ENCODE measurements at places on chromosomes 4 and X.

DNA sequence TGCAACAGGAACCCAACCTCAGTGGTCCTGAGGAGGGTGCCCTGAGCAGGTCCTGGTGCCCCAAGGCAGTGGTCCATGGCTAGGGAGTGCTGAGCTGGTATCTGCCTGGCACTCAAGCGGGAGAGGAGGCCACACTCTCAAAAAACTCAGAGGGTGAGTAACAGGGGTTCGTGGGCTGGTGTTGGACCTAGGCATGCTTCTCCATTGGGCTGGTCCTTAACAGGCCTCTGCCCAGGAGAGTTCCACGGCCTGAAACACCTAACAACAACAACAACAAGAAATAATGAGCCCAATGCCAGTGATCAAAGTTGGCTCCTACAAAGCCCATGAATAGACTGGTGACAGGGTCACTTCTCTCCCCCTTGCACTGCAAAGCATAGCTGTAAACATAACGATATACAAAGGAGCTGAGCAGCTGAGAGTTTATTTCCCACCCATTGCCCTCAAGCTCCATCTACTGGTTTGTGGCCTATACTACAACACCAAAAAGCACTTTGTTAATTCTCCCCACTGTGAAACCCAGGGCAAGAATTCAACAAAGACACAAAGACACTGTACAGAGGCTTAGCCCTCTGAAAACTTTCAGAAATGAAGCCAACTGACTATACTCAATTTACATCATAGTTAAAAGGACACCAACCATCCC, 736.1 kb upstream of the ADGRL3 start:
- DNase-seq: no peak

GRCh38 chr4:172680691-172681090, 487.9 kb upstream of the GALNT7 start:
- DNase-seq: no peak

- DNase-seq: no peak
Observed at GRCh38 chrX:31092476-31092875, 20.6 kb upstream of the FTHL17 start.

DNA sequence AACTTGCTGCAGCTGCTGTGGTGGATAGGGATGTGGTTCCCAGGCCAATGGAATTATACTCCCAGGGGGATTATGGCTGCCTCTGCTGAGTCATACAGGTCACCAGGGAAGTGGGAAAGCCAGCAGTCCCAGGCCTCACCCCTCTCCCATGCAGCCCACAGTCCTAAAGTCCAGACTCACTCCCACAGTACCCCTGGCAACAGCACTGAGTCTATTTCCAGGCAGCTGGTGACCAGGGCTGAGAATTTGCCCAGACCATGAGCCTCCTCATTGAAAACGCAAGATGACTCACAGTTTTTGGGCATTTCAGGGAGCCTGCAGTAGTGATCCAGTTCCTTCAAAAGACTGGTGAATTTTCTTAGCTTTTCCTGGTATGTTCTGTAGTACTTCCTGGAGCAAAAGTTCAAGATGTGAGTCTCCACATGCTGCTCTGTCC, 137.6 kb downstream of the NPNT start:
- no peak for DNase-seq

Measured in stimulated activated CD4-positive, alpha-beta T cell treated with anti-CD3 and anti-CD28 coated beads, Interleukin-1b, Interleukin-23, amount 100 ng/mL, for 1 hour (primary cell).